Stimulated activated CD4-positive, alpha-beta T cell treated with anti-CD3 and anti-CD28 coated beads, Interleukin-12 subunit alpha, Interleukin-12 subunit beta, amount 100 ng/mL, for 48 hours (primary cell): ENCODE measurements at places on chromosomes 3 and 15.

- DNase-seq = no peak
These were observed 192.6 kb downstream of the FMN1 start for GRCh38 chr15:33001926-33002325.

- peak; percentile 83 for DNase-seq
These were observed 901 bp downstream of the ALCAM start for GRCh38 chr3:105367406-105368213.

GRCh38 chr3:1103525-1103924 lies 10.7 kb downstream of the CNTN6 start:
- DNase-seq = no peak

- no peak for DNase-seq
These were observed 165.6 kb downstream of the STAG1 start for GRCh38 chr3:136586580-136586979.

- DNase-seq = no peak
These were observed 92.5 kb upstream of the MB21D2 start for GRCh38 chr3:193010191-193010590.

GRCh38 chr15:53171571-53171970 lies 381.4 kb upstream of the ONECUT1 start:
- DNase-seq = no peak

DNA sequence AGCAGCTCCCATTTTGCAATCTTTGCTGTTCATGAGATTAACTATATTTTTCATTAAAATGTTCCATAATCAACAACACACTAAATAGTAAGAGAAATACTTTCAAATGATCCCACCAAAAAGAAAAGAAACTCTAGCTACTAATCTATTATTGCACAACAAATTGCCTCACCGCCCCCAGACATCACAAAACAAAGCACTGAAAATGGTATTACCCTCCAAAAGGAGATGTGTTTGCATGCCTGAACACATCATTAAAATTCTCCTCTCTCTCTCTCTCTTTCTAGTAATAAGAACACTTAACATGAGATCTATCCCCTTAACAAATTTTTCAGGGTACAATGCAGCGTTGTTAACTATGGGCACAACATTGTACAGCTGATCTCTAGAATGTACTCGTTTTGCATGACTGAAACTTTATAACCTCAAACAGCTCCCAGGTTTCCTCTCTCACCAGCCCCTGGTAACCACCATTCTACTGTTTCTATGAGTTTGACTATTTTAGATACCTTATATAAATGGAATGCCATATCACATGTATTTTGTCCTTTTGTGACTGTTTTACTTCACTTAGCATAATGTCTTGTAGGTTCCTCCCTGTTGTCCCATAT lies 33.1 kb downstream of the WNT5A start:
- DNase-seq = no peak

- DNase-seq = no peak
These were observed 10.9 kb downstream of the KBTBD13 start for GRCh38 chr15:65087411-65087810.

- DNase-seq = no peak
These were observed 189.8 kb upstream of the PROK2 start for GRCh38 chr3:71974786-71975185.

- no peak for DNase-seq
These were observed 1.3 kb downstream of the CFAP100 start for GRCh38 chr3:126395846-126396513.

GRCh38 chr3:152100491-152101132 lies 168.1 kb upstream of the MBNL1 start:
- no peak for DNase-seq
